ENCODE measurements at places on chromosomes 5 and 9. TPM values are rescaled to one million over a fixed set of nuclear protein-coding genes. Genes with fewer than 3 reads are reported as not detected.

DNA sequence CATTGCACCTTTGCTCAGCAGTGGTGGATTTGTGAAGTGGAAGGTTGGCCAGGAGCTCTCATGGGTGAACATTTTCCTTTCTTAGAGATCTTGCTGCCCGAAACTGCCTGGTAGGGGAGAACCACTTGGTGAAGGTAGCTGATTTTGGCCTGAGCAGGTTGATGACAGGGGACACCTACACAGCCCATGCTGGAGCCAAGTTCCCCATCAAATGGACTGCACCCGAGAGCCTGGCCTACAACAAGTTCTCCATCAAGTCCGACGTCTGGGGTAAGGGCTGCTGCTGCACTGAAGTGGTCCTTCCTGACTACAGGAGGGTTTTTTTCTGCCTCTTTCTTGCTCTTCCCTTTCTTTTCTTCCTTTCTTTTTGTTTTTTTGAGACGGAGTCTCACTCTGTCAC is 21.8 kb downstream of the QRFP start:
- DNase-seq, result no peak

CLIC3 gene
- total RNA-seq, result 11.3 TPM

GRCh38 chr5:177426566-177427210 is at the start of gene GRK6:
Gene GRK6, plus strand, starts transcription at chr5:177426676. Its CDS starts 170 bp downstream, at chr5:177426846.
- peak; percentile 75 for DNase-seq

DNA sequence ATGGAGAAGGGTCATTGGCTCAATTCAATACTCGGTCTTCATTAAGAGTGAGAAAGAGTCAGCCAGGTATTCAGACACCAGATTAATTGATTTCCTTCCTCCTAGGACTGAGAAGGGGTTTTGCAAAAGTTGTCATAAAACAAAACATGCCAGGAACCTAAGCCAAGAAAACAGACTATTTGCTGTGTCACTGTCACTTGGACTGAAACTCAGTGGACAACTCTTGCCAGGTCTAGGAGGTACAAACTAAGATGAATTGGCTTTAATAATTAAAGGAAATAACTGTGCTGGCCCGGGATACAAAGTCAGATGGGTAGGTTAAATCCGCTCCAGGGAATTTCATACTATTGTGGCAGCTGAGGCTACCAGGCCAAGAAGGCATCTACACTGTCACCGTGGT is 71.1 kb upstream of the TBC1D9B start:
- no peak for DNase-seq

GRCh38 chr5:82109013-82109412 is 137.2 kb downstream of the ATG10 start:
- DNase-seq, result no peak

DNA sequence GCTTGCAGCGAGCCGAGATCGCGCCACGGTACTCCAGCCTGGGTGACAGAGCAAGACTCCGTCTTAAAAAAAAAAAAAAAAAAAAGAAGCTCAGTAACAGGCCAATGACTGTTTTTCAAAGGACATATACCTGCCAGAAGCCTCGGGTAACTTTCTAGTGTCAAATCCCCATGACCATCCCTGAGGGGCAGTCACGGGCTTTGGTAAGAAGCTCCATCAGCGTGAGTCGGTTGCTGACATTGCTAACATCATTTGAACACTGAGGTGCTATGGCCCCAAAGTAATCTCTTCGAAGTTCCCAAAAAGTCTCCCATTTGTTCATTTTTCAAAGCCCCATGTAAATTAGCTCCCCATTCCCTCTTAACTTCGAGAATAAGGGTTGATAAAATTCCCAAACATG is 11.6 kb downstream of the NAIP start:
- no peak for DNase-seq

- no peak for DNase-seq
Measured at GRCh38 chr5:155507363-155507762, 493.8 kb downstream of the KIF4B start.

- DNase-seq, result no peak
Measured at GRCh38 chr5:32042551-32042961, 131.6 kb downstream of the GOLPH3 start.

DNA sequence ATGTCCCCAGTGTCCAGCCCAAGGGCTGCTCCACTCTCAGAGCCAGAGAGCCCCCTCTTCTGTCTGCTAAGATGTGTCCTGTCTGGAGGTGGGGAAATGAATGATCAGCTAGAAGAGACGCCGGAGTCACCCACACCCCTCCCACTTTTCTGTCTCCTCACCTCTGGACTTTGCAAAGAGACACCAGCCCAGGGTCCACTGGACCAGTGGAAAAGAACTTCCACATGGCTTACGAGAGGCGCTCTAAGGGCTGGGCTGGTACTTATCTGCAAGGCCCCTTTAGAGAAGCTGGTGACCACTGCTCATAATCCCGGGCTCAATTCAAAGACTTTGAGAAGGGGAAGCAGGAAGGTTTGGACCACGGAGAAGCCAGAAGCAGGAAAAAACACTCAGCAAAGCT is 9.2 kb downstream of the NR5A1 start:
- no peak for DNase-seq
